Inflammatory macrophage treated with lipopolysaccharide for 1 hour (primary cell): ENCODE measurements at places on chromosomes 5 and 9.

- DNase-seq: no peak
Measured at GRCh38 chr9:107922260-107922659, 432.7 kb upstream of the KLF4 start.

- no peak for DNase-seq
Measured at GRCh38 chr5:13248253-13248652, 696.2 kb downstream of the DNAH5 start.

GRCh38 chr5:16666883-16667398, 50.1 kb upstream of the RETREG1 start:
- DNase-seq: peak; percentile 28

DNA sequence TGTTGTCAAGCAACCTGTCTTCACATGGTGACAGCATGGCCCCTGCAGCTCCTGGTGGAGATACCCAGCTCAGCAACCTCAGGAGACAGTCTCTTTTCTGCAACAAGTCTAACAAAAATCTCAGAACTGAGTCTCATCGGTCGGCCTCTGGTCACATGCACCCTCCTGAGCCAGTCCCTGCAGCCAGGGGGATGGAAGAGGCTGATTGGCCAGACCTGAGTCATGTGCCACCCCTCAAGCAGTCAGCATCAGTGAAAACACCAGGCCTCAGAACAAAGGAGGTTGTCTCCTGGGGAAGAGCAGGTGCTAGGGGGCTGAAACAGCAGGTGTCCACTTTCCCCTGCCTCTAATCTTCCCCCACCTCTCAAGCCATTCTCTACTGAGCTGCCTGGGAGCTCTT, 54.4 kb downstream of the SMIM23 start:
- no peak for DNase-seq

GRCh38 chr9:122060481-122060880, 32.6 kb downstream of the TTLL11 start:
- no peak for DNase-seq

- no peak for DNase-seq
Measured at GRCh38 chr5:138528208-138528607, 14.8 kb downstream of the ETF1 start.

DNA sequence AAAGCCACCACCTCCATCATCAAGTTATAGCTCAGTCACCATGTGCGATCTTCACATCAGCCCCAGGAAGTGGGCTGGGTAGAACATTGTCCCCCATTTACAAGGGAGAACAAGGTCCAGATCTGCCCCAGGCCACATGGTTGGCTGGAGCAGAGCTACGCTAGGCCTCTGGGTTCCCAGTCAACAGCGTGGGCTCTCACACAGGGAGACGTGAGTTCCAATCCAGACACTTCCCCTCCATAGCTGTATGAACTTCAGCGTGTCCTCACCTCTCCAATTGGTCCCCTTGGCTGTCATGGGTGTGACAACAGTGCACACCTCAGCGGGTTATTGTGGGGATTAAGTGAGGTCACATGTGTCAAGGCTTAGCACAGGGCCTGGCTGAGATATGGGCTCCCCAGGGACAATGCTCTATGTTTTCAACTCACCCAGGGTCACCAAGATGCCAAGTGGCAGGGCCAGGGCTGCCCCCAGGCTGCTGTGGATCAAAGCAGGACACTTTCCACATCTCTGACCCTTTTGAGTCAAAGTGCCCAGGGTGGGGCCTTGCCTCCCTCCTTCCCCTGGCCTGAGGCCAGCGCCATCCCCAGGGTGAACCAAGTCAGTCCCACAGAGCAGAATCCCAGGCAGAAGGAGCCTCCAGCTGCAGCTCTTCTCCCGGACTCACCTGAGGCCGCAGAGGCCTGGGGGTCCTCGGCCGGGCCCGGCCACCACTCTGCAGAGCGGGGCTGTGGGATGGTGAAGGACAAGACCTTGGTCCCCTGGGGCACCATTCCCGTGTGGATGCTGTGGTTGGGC, 19.8 kb downstream of the AKNA start:
- DNase-seq: no peak

GRCh38 chr9:83312537-83312936, 225.7 kb downstream of the FRMD3 start:
- no peak for DNase-seq

GRCh38 chr5:67010684-67011409, 185.8 kb downstream of the CD180 start:
- DNase-seq: no peak

GRCh38 chr5:16663840-16664239, 47.0 kb upstream of the RETREG1 start:
- no peak for DNase-seq

DNA sequence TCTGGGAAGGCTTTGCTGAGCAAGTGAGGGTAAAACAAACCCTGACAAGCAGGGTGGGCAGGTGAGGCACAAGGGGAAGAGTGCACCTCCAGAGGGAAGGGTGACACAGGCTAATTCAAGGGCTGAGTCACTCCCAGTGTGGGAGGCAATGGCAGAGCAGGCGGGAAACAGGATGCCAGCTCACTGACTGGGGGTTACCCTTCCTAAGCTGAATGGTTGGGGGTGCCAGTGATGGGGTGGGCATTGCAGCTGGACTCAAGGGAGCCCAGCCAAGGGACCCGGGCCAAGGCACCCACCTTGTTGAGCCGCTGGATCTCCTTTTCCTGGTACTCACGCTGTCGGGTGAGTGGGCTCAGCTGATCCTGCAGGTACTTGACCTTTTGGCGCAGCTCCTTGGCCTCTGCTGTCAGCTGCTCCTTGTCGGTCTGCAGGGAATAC, 18.4 kb downstream of the GPX3 start:
- DNase-seq: no peak

GRCh38 chr9:134395002-134395517, 68.8 kb downstream of the RXRA start:
- DNase-seq: no peak

DNA sequence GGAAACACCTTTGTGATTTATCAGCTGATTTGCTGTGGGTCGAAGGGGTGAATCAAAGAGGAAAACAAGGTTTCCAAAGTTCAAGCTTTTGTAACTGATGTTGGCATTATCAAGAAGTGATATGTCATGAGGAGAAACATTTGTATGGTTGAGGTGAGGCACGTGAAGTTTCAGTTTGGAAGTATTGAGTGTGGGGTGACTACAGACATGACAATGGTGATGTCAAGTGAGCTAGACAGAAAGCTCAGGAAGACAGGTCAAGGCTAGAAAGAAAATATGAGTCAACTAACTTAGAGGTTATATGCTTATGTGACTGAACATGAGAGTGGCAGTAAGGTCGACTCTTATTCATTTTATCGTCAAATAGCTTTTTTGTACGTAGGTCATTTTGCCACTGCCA, 99.1 kb downstream of the RAB3C start:
- DNase-seq: no peak

DNA sequence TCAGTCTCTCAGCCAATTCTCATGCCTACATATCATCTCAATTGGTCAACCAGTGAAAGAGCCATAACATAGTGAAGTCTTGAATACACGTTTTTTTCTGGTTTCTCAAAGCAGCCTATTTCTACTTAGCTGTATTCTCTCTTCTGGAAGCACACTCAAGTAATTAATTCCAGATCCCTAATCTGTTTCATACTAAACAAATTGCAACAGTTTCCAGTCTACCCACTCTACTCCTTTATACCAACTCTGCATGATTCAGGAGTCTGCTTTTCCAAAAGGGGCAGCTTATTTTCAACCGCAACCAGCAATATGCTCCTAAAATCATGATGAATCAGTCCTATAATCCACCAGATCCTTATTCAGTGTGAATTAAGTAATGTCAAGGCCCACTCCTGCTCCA, 211.7 kb downstream of the TLE1 start:
- no peak for DNase-seq

GRCh38 chr9:14318361-14318760, 4.4 kb upstream of the NFIB start:
- no peak for DNase-seq

GRCh38 chr5:45335978-45336377, 360.2 kb downstream of the HCN1 start:
- no peak for DNase-seq

DNA sequence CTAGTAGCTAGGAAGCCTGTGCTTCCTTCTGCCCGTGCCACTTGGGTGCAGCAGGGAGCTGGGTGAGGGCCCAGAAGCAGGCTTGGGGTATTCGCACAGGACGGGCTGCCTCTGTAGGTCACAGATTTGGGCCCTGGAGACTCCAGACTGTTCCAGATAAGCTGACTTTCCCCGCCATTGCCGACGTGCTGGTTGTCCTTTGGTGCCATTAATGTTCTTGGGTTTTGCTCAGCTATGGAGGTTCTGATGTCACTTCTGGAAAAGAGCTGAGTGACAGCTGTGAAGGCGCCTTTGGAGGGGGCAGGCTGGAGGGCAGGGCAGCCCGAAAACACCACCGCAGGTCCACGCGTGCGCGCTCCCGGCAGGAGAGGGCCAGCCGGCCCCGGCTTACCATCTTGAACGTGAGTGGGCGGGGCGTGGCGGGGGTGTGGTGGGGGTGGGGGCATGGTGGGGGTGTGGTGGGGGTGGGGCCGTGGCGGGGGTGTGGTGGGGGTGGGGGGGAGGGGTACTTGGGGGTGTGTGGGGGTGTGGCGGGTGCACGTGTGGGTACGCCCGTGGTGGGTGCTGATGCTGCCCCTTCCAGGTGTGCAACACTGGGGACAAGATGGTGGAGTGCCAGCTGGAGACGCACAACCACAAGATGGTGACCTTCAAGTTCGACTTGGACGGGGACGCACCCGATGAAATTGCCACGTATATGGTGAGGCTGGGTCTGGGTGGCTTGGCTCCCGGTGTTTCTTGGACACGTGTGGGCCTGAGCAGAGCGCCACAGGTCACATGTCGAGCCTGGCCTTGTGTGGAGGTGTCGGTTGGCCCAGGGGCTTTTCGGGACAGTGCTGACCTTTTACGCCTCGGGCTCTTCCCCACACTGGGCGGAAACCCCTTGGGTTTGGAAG, 79.6 kb downstream of the WNK2 start:
- DNase-seq: no peak

DNA sequence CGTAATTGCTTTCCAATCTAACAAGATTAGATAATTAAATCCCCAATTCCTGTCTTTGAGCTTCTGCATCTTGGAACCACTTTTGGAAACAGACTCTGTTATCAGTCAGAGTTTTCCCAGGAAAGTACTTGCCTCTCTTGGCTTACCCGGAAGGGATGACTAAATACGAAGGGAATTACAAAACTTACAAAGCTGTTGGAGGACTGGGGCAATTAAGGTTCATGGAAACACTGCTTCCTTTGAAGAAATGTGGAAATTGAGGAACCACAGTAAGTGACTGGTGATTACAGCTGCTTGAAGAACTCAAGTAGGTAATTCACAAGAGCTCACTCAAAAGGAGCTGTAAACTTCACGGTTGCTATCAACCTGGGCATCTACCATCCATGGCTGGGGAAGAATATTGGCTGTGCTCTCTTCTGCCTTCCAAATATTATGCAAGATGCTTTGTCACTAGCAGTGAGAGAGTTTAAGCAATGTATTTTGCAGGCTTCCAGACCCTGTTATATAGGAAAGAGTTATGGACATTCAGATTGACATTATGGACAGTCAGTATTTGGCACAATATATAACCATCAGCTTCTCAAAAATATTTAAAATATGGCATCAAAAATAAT, 104.6 kb upstream of the MAN2A1 start:
- no peak for DNase-seq

DNA sequence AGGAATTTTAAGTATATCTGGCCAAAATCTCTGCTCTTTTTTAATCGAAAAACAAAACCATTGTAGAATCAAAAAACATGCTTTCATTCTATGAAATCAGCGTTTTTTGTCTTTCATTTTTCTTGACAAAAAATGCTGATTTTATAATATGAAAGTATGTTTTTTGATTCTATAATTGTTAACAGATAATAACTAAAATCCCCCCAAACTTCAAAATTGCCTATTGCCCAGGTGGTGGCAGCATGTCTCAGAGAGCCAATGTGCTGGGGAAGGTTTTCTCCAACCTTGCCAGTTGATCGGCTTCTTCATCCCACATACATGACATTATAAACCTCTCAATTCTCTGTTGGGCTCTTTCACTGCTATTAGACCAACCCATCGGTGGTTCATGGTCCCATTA, 5.1 kb upstream of the SMIM15 start:
- DNase-seq: peak; percentile 21

GRCh38 chr5:58498340-58498942, 7.2 kb downstream of the GAPT start:
- DNase-seq: no peak

- DNase-seq: no peak
Measured at GRCh38 chr5:181189363-181189961, 15.5 kb downstream of the TRIM7 start.

GRCh38 chr9:108347463-108348188, 508.2 kb downstream of the ACTL7B start:
- DNase-seq: no peak

DNA sequence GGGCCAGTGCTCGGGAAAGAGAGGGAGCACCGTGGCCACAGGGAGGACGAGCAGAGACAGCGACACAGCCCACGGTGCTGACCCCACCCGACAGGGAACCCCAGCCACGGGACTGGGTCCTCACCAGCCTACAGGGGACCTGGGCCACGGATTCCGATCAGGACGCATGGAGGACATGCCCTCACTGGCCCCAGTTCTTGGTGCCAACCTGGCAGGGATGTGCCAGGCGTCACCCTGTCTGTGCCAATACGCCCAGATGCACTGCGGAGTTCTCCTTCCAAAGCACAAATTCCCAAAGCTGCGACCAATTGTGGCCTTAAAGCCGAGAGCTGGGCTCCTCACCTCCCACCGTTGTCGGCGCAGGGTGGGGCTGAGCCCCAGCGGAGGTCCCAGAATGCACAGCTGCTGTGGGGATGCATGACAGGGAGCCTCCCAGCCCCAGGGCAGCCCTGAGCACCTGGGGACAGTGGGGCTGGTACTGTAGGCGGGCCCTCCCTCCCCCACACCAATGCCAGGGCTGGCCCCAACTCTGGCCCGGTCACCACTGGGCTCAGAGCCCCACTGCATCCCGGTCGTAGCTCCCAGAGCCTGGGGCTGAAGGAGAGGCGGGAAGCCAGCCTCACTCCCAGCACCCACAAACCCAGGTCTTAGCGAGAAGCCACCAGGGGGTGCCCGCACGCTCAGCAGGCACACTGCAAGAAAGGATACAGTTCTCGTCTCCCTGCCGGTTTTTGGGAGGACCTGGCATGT, 44.2 kb downstream of the NKD2 start:
- DNase-seq: no peak

GRCh38 chr9:11833056-11833455, 860.1 kb upstream of the TYRP1 start:
- no peak for DNase-seq

DNA sequence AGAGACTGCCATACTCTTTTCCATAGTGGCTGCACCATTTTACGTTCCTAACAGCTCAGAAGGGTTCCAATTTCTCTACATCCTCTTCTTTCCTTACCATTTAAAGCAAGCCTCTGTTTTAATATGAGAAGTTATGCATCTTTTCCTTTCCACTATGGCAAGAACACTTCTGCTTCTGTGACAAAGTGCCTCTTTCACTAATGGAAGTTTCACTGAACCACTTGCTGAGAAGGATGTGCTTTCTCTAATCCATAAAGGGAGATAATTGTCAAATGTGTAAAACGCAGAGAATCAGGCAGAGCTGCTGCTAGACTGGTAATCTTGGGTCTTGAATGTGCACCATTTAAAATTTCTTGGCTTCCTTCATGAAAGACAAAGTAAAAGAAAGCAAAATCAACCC, 131.6 kb downstream of the PJA2 start:
- no peak for DNase-seq

- peak; percentile 37 for DNase-seq
Measured at GRCh38 chr9:115015018-115015635, 84.7 kb upstream of the TNFSF8 start.
